CD4-positive, alpha-beta memory T cell (primary cell): ENCODE measurements at places on chromosomes 11 and 22. TPM values are rescaled to one million over a fixed set of nuclear protein-coding genes. Genes with fewer than 3 reads are reported as not detected.

DNA sequence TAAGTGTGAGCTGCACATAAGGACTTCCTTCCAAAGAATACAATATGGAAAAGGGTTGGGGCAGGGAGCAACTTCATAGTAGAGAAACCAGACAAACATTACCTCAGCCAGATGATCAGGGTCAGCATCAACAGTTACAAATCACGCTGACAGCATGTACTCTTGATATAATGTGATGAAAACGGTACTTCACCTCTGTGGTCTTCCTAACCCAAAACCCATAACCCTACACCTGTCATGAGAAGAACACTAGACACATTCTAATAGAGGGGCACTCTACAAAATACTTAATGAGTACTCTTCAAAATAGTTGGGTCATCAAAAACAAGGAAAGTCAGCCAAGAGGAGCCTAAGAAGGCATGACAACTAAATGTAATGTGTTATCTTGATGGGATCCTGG, 43.9 kb downstream of the RRAS2 start:
- DNase-seq: no peak

GRCh38 chr11:86043765-86044503, 24.9 kb downstream of the PICALM start:
- DNase-seq: no peak

- DNase-seq: no peak
Observed at GRCh38 chr11:72466410-72466809, 32.1 kb upstream of the CLPB start.

DNA sequence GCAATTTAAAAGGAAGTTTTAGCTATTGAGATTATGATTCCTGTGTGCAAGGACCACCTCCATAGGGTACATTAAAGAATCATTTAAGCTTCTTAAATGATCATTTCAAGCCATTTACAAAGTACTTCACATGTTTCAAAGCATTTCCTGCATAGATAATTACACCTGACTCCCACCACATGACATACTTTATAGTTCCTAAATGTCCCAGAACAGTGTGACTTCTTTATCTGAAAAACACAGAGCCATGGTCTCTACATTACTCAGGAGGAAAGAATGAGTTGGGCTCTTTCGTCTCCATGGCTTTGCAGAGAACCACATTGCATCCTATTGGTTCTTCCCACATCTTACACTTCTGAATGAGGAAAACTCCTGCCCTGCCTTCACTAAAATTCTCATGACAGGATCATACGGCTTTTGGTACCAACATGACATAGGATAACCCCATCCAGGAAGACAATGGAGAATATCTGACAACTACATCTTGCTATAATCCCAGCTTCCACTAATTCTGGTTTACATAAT, 88.6 kb downstream of the ETS1 start:
- no peak for DNase-seq

The HORMAD2 gene
- total RNA-seq: not detected
